ENCODE measurements at places on chromosomes 11 and 22.

DNA sequence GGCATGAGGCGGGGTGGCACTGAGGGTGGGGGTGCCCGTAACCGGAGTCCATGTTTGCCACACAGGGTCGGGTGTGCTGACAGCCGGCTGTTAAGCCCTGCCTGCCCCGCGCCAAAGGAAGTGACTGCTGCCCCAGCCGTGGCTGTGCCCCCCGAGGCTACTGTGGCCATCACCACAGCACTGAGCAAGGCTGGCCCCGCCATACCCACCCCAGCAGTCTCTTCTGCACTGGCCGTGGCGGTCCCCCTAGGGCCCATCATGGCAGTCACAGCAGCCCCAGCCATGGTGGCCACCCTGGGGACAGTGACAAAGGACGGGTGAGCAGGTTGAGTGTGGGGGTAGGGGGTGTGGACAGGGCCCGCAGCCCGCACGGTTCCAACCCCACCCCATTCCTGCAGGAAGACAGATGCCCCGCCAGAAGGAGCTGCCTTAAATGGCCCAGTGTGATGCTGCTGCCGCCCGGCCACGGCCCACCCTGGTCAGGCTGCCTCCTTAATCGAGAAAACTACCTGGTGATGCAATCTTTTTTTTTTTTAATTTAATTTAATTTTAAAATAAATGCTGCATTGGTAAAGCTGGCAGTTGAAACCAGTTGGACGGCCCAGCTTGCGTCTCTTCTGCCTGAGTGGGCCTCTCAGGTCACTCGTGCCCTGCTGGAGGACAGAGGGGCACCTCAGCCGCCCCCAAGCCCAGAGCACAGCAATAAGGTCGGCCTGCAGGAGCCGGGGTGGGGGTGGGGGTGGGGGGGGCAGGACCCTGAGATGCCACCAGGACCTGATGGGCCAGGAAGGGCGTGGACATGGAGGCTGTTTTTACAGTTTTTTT is 30.8 kb downstream of the SBF1 start:
- no peak for DNase-seq

GRCh38 chr11:18563090-18563730 is 25.3 kb downstream of the UEVLD start:
- DNase-seq: no peak

GRCh38 chr11:122721201-122721963 is 65.9 kb downstream of the UBASH3B start:
- no peak for DNase-seq

- DNase-seq: peak; percentile 60
These were observed 603 bp downstream of the ESRRA start for GRCh38 chr11:64305691-64306562.

DNA sequence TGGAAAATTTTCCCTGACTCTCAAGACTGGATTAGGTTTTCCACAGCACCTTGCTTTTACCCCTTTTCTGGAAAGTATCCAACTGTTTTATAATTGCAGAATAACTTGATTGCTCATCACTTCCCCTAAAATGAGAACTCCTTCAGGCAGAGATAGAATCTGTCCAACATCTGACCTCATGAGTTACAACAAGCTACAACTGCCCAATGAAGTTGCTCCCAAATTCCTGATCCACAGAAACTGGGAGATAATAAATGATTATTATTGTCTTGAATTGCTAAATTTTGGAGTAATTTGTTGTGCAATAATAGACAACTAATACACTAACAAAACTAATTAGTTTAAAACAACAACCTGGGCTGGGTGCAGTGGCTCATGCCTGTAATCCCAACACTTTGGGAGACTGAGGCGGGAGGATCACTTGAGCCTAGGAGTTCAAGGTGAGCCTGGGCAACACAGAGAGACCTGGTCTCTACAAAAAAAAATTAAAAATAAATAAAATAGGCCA is 10.0 kb upstream of the CCDC83 start:
- no peak for DNase-seq

GRCh38 chr11:130063451-130063850 is 6.2 kb upstream of the APLP2 start:
- no peak for DNase-seq

DNA sequence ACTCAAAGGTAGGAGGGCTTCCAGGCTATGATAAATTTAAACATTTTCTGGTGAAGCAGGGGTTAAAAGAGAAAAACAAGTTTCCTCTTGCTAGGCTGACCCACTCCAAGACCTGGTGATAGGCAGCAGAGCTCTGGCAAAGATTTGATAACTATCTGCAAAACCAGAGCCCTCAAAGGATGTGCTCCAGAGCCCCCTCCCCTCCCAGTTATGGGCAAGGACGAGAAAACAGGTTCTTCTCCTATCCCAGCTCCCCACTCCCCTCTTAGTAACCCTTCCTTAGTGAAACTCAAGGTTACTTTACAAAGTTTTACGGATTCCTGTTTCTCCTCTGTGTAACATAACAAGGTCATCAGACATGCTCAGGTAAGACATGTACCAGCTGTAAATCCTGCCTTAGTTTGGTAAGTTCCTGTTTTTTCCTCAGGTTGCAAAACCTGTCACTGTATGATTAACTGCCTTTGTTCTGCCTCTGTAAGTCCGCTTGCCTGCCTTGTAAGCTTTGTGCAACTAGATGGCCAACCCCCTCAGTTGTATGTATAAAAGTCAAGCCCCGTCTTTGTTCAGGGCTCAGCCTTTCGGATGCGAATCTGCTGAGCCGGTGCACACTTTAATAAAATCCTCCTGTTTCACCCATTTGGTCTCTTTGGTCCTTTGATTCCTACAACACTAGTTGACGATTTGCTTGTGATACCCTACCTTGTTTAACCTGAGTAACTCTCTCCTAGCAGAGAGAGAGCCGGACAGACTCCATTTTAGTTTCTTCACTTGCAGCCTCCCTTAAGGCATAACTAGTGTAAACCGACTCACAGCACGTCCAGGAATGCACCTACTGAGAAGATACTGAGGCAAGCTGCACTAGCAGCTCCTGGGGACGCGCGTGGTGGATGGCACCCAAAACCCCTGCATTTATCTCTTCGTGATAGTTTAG is 13.9 kb downstream of the APOBEC3H start:
- DNase-seq: no peak

- no peak for DNase-seq
These were observed 7.6 kb downstream of the TMEM121B start for GRCh38 chr22:17113600-17113999.

DNA sequence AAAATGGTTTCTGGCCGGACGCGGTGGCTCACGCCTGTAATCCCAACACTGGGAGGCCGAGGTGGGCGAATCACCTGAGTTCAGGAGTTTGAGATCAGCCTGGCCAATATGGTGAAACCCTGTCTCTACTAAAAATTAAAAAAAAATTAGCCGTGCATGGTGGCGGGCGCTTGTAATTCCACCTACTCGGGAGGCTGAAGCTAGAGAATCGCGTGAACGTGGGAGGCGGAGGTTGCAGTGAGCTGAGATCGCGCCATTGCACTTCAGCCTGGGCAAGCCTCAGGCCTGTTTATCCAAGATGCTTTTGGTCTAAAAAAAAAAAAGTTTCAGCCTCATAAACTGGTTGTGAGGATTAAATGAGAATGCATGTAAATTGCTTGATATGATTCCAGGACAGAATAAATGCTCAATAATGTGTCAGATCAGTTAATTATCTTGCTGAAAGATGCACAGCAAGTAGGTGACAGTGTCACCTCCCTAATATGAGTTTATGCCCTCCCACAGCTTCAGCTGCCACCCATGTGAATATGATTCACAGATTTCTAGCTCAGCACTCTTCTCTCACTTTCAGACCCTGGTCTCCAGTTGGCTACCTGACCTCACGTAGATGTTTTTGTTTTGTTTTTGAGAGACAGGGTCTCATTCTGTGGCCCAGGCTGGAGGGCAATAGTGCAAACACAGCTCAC is 1.1 kb upstream of the ALG8 start:
- no peak for DNase-seq

DNA sequence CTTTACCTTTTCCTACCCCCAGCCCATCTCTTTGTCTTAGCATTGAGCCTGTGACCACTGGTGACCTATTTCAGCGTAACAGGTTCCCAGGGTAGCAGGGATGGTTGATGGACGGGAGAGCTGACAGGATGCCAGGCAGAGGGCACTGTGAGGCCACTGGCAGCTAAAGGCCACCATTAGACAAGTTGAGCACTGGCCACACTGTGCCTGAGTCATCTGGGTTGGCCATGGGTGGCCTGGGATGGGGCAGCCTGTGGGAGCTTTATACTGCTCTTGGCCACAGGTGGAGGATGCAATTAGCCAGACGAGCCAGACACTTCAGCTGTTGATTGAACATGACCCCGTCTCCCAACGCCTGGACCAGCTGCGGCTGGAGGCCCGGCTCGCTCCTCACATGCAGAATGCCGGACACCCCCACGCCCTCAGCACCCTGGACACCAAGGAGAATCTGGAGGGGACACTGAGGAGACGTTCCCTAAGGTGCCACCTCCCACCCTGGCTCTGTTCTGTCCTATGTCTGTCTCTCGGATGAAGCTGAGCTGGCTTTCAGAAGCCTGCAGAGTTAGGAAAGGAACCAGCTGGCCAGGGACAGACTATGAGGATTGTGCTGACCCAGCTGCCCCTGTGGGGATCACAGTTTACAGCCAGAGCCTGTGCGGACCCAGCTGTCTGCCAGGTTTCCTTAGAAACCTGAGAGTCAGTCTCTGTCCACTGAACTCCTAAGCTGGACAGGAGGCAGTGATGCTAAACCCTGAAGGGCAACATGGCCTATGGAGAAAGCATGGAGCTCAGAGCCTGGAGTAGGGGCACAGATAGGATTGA is 29.8 kb downstream of the PIK3IP1 start:
- no peak for DNase-seq

GRCh38 chr11:79314906-79315689 is 125.7 kb downstream of the TENM4 start:
- no peak for DNase-seq

All from activated naive CD4-positive, alpha-beta T cell (primary cell).